ENCODE measurements at places on chromosomes 16 and 17.

DNA sequence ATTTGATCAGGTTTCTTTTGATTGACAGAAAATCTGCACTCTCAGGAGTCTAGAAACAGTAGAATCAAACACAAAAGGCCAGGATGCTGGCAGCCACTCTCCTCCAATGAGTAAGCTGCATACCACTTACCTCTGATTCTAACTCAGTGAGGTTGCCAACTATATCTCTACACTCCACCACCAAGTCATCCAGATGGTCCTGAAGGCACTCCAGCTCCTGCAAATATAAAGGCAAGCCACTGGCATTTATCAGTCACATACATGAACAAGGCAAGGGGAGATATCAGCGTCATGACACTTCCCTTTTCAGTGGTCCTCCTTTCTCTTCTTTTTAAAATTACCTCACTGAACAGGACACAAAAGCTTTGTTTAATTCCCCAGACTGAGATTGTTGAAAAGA, 53.1 kb upstream of the CLEC18B start:
- no peak for DNase-seq

GRCh38 chr16:57699899-57700298, 5.3 kb downstream of the DRC7 start:
- no peak for DNase-seq

DNA sequence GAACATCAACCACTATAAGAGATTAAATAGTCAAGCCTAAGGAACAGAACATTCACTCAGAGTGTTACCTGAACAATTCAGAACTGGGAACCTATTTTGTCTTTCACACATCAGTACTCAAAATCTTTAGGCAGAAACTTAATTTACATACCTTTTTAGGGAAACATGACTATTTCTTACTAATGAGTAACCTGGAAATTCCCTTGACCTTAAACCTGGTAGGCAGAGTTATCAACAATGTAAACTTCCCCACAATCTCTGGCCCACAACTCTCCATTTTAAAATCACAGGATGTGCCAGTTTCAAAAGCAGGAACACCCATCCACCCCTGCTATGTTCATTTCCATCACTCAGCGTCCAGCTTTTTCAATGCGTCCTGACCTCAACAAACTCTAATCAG, 132.9 kb upstream of the ANKFN1 start:
- DNase-seq = no peak

DNA sequence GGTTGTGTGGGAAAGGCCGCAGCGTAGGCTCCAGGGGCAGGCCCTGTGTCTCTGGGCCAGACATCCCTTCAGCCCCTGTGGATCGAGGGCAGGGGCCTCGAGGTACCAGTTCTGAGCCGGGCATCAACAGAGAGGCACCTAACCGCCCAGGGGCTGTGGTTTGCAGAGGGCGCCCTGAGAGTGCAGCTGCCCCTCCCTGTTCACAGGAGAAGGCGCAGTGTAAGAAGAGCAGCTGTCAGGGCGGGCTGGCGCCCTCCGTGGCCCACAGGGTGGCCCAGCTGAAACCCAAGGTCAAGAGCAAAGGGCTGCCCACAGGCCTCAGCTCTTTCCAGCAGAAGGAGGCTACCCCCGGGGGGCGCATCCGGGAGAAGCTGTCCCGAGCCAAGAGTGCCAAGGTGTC, 56.5 kb downstream of the ACTG1 start:
- no peak for DNase-seq

GRCh38 chr17:2065949-2066400, 11.1 kb downstream of the HIC1 start:
- DNase-seq = no peak

DNA sequence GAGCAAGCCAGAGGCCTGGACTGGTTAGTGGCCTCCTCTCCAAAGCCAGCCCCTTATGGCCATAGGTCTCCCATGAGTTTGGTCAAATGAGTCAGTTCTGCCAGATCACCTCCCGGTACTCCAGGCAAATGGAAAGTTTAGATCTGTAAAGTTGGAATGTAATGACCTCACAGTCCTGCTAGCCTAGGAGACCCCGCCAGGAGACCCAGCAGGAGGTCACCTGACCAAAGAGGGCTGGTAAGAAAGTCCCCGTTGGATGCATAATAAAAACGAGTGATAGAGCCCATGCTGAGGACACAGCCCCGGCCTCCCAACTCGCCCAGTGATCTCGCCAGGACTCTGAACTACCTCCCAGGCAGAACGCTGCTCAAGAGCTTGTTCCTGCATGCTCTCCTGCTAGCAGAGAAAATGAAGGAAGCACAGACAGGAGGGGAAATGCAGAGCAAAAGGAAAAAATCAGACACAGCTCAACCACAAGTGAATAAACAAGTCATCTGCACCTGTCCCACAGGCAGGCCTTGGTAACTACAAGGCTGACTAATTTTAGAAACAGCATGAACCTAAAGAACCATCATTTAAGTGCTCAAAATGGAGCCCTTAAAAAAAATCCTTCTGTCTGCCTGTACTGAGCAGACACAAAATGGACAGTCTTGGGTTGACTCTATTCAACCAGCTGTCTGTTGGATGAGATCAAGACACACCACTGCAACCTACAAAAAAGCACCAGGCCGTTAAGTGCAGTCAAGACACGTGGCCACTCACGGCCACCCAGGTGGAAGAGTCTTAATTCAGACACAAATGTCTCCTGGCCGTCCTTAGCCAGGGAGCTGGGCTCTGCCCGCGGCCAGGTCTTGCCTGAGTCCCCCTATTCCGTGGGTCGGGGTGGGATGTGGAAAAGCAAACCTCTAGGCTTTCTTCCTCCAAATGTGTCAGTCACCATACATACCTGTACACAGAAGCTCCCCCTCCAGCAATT, 9.2 kb downstream of the CDIP1 start:
- DNase-seq = no peak

- no peak for DNase-seq
Observed at GRCh38 chr17:83030432-83030831, 49.0 kb upstream of the METRNL start.

DNA sequence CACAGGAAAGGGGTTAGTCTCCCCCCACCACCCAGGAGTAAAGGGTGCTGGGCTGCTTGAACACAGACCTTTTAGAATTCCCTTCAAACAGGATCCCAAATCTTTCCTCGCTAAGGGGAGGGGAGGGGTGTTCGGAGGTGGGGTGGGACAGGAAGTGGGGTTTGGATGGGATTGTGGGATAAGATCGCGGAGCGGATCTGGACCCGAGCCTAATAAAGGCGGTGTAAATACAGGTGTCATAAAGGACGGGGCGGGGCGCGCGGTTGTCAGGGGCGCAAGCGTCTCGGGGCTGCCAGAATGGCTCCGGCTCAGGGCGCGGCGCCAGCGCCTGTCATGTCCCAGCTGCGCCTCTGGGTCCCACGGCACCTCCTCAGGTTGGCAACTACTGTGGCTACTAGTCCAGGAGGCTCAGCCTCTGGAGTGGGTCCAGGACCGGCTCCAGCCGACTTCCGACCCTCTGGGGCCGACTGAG, 59.8 kb upstream of the FBXO47 start:
- peak; percentile 26 for DNase-seq

GRCh38 chr17:17057057-17057551, 14.8 kb downstream of the MPRIP start:
- no peak for DNase-seq

GRCh38 chr16:23840310-23840709, 4.5 kb downstream of the PRKCB start:
- no peak for DNase-seq

DNA sequence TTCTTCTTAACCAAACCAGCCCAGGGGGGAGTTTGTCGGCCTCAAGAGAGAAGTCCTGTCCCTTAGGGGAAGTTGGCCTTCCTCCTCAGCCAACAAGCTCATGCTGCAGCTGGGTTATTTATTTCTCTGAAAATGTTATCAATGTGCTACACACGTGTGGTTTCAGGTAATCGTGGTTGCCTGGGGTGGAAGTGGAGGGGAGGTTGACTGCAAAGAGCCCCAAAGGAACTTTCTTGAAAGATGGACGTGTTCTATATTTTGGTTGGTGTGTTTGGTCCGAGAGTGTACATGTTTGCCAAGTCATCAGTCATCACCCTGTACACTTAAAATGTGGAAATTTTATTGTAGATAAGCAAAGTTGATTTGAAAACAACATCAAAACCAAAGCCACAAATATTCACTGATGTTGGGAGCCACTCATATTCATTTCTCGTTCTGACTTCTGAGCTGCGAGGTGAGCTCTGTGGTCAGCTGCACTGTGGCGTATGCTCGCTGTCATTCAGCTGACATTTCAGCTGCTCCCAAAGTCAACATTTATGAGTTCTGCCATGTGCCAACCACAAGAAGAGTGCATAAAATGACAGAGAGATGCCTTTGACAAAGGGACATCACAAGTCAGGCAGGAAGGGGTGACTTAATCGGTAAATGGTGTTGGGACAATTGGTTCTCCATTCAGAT, 26.5 kb upstream of the ADGRG1 start:
- DNase-seq = no peak

DNA sequence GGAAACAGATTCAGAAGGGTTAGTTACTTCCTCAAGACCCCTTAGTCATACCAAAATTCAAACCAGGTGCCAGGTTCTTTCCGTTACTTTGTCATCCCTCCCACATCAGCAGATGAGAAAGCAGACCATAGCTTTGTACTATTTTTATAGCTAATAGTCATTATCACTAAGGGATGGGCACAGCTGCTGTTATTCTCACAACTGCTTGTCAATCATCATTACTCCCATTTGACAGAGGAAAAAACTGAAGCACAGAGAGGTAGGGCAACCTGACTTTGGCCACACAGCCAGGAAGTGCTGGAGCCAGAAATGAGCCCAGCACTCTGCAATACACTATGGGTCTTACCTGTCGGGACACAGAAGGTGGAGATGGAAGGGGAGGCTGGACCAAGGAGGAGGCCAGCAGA, 30.0 kb downstream of the TEKT5 start:
- no peak for DNase-seq

DNA sequence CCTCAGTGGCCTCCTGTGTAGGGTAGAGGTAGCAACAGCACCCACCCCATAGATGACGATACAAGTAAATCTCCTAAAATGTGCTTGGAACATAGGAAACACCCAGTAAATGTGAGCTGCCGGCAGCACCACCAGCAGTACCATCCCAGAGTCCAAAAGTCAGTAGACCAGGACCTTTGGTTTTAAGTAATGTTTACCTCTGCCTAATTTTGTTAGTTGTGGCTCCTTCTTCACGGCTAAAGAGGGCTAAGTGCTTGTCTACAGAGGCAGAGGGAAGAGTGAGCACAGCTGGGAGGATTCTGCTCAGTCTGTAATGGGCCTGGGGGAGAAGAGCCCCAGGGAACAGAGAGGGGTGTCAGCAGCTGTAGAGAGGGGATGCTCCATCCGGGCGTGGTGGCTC, 91.3 kb upstream of the FBXO47 start:
- no peak for DNase-seq

DNA sequence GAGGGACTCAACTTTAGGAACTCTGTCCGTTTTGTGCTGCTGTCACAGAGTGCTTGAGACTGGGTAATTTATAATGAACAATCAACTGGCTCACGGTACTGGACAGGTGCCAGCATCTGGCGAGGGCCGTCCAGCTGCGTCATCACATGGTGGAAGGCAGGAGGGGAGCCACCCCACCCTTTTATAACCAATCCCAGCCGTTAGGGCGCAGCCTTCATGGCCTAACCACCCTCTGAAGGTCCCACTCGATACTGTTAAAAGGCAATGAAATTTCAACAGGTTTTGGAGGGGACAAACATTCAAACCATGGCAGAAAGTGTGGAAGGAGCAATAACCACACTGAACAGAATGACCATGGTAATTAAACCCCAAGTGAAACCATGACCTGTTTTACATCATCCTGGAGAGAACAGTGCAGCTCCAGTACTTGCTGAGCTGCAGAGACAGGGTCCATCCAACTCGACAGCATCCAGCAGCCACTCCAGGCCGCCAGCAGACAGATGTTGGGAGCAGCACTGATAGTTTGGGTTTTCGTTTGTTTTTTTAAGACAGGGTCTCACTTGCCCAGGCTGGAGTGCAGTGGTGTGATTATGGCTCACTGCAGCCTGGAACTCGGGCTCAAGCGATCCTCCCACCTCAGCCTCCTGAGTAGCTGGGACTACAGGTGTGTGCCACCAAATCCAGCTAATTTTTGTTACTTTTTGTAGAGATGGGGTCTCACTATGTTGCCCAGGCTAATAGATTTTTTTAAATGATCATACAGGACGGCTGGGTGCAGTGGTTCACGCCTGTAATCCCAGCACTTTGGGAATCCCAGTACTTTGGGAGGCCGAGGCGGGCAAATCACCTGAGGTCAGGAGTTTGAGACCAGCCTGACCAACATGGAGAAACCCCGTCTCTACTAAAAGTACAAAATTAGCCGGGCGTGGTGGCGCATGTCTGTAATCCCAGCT, 11.0 kb downstream of the CHMP6 start:
- no peak for DNase-seq

GRCh38 chr17:45236282-45236606, 14.6 kb downstream of the FMNL1 start:
- no peak for DNase-seq

DNA sequence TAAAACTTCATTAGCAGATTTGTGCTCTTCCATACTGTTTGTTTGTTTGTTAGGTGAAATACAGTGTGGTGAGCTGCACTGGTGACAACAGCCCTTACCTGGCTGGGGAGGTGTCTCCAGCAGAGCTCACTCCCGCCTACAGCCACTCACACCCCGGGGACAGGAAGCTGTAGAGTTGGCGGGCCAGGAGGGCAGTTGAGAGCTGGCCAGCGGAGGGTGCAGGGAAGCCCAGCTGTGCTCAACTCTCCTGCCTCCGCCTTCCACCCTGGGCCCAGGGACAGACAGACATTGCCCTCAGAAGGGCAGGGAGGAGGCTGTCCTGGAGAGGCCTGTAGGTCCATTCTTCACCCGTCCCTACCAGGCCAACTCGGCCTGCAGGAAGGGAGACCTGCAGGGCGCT, 48.6 kb upstream of the PVALEF start:
- no peak for DNase-seq

GRCh38 chr16:75502916-75503605, 7.8 kb upstream of the CHST6 start:
- no peak for DNase-seq

DNA sequence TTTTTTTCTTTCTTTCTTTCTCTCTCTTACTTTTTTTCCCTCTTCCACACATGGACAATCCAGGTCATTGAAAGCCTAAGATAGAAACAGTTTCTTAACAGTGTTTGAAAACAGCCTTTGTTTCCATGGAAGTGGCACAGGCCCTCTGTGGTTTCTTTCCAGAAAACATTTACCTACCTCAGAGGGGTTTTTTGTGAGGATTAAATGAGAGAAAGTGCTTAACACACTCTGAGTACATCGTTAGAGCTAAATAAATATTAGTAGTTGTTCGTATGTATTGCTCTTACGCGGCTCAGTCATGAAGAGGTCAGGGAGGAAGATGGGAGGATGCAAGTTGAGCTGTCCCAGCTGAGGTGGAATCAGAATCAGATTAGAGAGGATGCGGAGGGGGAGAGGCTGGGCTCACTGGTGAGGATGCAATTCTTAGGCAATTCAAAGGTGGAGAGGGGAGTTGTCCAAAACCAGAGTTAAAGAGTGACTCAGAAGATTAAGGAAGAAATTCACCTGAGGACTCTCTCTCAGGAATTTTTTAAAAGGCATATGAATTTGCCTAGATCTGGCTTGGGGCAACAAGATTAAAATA, 345.4 kb downstream of the PMP22 start:
- DNase-seq = no peak

GRCh38 chr16:85698935-85699558, 10.3 kb upstream of the GINS2 start:
- no peak for DNase-seq

Data from HuH-7 (cell line).